ENCODE measurements at places on chromosomes 5 and 9. TPM values are rescaled to one million over a fixed set of nuclear protein-coding genes. Genes with fewer than 3 reads are reported as not detected.

GRCh38 chr9:134002796-134003195 lies 10.7 kb upstream of the VAV2 start:
- no peak overlapping the region for H3K4me3 ChIP-seq
- H3K36me3 ChIP-seq = no peaks in the 10 kb centered on the region
- peaks cover 37% of the 10 kb centered on the region for H3K27me3 ChIP-seq
- DNase-seq = no peak

- H3K27me3 ChIP-seq = peaks cover 2% of the 10 kb centered on the region
- H3K36me3 ChIP-seq = peaks cover 4% of the 10 kb centered on the region
- no peak overlapping the region for H3K27ac ChIP-seq
- DNase-seq = no peak
Measured at GRCh38 chr9:137547687-137548543, 2.3 kb downstream of the PNPLA7 start.

GRCh38 chr5:6574537-6575245 lies 58.2 kb downstream of the NSUN2 start:
- no peaks in the 10 kb centered on the region for H3K27me3 ChIP-seq
- no peak overlapping the region for H3K27ac ChIP-seq
- no peaks in the 10 kb centered on the region for H3K4me1 ChIP-seq
- H3K36me3 ChIP-seq = no peaks in the 10 kb centered on the region
- DNase-seq = no peak

DNA sequence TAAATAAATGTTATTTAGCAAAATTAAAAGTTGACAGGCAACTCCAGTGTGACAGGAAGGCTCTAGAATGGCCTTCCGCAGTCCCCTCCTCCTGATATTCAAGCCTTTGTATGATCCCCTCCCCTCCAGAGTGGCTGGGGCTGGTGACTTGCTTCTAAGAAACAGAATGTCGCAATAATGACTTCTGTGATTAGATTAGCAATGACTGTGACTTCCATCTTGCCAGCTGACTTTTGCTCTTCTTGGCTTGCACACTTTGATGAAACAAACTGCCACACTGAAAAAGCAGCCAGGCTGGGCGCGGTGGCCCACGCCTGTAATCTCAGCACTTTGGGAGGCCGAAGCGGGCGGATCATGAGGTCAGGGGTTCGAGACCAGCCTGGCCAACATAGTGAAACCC lies 106.5 kb upstream of the LARP1 start:
- peaks cover 15% of the 10 kb centered on the region for H3K4me1 ChIP-seq
- H3K27me3 ChIP-seq = peaks cover 2% of the 10 kb centered on the region
- H3K27ac ChIP-seq = no peak overlapping the region
- H3K36me3 ChIP-seq = no peaks in the 10 kb centered on the region

- no peak overlapping the region for H3K27ac ChIP-seq
- no peaks in the 10 kb centered on the region for H3K27me3 ChIP-seq
- no peaks in the 10 kb centered on the region for H3K4me1 ChIP-seq
- H3K4me3 ChIP-seq = no peak overlapping the region
Measured at GRCh38 chr5:103519550-103519949, 43.0 kb downstream of the NUDT12 start.

DNA sequence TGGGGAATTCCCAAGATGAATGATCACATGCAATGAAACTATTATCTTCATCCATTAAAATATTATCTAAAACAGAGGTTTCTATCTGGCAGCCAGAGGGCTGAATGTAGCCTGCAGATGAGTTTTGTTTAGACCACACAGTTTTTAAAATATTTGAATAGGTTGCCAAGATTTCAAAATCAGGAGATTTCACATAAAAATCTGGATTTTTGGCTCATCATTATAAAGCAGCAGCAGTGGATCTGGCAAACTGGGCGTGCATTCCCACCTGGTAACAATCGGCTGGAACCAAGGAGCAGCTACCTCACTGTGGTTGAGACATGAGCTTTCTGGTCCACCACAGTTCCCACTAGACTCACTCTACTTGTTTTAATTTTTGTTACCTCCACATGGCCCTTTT lies 155.1 kb downstream of the BNC2 start:
- H3K4me1 ChIP-seq = no peaks in the 10 kb centered on the region
- H3K27ac ChIP-seq = no peak overlapping the region
- no peaks in the 10 kb centered on the region for H3K36me3 ChIP-seq
- H3K27me3 ChIP-seq = no peaks in the 10 kb centered on the region
- H3K4me3 ChIP-seq = no peak overlapping the region

- DNase-seq = no peak
- H3K27me3 ChIP-seq = no peaks in the 10 kb centered on the region
- H3K4me1 ChIP-seq = peaks cover 6% of the 10 kb centered on the region
- no peak overlapping the region for H3K4me3 ChIP-seq
- H3K27ac ChIP-seq = no peak overlapping the region
Measured at GRCh38 chr5:36908544-36909260, 32.1 kb downstream of the NIPBL start.

DNA sequence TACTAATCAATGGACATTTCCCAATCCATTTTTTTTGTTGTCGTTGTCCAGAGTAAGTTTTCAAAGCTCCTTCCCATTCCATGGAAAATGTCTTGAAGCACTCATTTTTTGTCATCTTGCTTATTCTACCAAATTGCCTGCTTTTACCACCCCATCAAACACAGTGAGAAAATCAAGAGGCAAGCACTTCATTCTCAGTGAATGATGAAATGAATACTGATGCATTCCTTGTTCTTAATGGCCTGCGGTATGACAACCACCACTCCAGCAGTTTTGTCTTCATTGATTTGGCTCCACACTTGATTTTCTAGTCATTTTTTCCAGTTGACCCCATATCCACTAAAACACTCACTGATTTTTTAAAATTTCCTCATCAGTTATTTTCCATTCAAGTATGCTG lies 193.5 kb upstream of the ANKH start:
- H3K4me3 ChIP-seq = no peak overlapping the region
- no peak overlapping the region for H3K27ac ChIP-seq

- no peaks in the 10 kb centered on the region for H3K27me3 ChIP-seq
- H3K4me1 ChIP-seq = no peaks in the 10 kb centered on the region
- H3K27ac ChIP-seq = no peak overlapping the region
- H3K4me3 ChIP-seq = no peak overlapping the region
- H3K36me3 ChIP-seq = peaks cover 48% of the 10 kb centered on the region
Measured at GRCh38 chr9:34338665-34339385, 9.5 kb downstream of the NUDT2 start.

- no peak overlapping the region for H3K27ac ChIP-seq
- no peak for DNase-seq
- H3K27me3 ChIP-seq = no peaks in the 10 kb centered on the region
- H3K36me3 ChIP-seq = no peaks in the 10 kb centered on the region
- H3K4me3 ChIP-seq = no peak overlapping the region
Measured at GRCh38 chr5:94815313-94816039, 197.0 kb downstream of the SLF1 start.

DNA sequence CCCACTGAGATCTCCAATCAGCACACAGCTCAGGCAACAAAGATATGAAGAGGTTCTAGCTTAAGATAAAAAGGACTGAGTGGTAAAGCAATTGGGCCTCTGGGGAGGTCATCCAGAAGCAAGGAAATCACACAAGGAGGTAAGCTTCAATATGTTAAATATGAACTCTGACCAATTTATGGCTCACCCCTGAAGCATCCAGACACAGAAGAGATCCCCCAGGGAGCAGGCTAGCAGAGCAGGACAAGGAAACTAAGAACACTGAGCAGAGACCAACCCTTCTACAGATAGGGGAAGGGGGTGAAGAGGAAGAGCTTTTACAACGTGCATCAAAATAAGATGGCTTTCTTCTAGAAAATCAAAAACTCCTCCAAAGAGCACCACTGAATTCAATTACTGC lies 616.2 kb downstream of the DNAH5 start:
- no peaks in the 10 kb centered on the region for H3K36me3 ChIP-seq
- no peaks in the 10 kb centered on the region for H3K27me3 ChIP-seq
- H3K4me3 ChIP-seq = no peak overlapping the region
- no peak overlapping the region for H3K27ac ChIP-seq
- DNase-seq = no peak

DNA sequence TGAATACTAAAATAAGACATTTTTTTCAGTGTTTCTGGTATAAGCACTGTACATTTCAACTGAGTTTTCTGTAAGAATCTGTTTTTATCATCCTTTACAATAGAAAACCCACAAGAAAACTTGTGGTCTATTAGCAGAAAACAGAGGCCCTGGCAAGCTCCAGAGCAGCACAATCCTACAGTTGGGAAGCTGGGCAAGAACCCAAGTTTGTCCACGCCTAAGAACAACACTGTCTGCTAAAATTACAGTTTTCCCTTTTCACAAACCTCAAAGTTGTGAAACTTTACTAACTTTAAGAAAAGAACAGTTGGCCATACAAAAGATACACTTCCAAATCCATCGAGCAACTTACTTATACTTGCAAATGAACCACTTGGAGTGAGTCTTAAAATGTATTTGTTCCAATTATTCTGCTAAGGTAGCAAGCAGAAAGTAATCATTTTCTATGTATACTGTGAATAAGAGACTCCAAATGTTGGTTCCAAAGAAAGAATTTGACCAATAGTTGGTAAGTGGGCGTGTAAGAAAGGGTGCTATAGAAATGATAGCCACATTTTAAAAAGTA lies 982.0 kb upstream of the ARRDC3 start:
- H3K4me3 ChIP-seq = no peak overlapping the region
- no peak for DNase-seq
- no peaks in the 10 kb centered on the region for H3K36me3 ChIP-seq
- no peak overlapping the region for H3K27ac ChIP-seq
- no peaks in the 10 kb centered on the region for H3K27me3 ChIP-seq
- no peaks in the 10 kb centered on the region for H3K4me1 ChIP-seq

- H3K4me3 ChIP-seq = no peak overlapping the region
- DNase-seq = peak; percentile 32
- H3K27me3 ChIP-seq = no peaks in the 10 kb centered on the region
- no peak overlapping the region for H3K27ac ChIP-seq
Measured at GRCh38 chr5:127564002-127564769, 46.7 kb downstream of the PRRC1 start.

DNA sequence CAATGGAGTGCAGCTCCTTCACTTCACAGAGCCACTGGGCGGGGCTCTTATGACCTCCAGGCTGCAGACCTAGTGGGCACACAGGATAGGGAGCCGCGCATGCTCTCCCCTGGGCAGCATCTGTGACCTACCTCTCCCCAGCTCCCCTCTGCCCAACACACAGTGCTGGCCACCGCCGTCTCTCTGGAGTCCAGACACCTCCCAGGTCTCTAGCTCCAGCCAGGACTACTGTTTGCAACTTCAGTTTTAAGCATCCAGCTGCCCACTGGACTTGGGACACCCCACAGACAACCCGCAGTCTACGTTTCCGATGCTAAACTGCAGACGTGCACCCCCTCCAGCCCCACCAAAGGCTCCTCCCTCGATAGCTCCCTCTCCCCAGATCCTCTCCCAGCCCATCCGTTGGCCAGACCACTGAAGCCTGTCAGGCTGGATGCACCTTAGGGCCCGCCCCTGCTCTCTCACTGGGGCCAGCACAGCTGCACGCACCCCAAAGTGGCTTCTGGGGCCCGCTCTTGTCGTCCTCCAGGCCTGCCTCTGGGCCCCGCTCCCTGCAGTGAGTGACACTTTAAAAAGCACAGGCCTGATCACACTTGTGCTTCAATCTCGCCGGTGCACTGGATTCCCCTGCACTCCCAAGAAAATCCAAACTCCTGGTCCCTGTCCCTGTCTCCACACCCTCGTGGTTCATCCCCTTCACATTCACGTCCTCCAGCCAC lies 11.3 kb downstream of the FLT4 start:
- H3K27ac ChIP-seq = no peak overlapping the region
- H3K27me3 ChIP-seq = no peaks in the 10 kb centered on the region
- DNase-seq = no peak
- H3K4me3 ChIP-seq = no peak overlapping the region
- no peaks in the 10 kb centered on the region for H3K4me1 ChIP-seq
- H3K36me3 ChIP-seq = no peaks in the 10 kb centered on the region

- no peaks in the 10 kb centered on the region for H3K4me1 ChIP-seq
- H3K27ac ChIP-seq = no peak overlapping the region
- H3K36me3 ChIP-seq = no peaks in the 10 kb centered on the region
Measured at GRCh38 chr5:67363963-67364362, 167.4 kb upstream of the CD180 start.

DNA sequence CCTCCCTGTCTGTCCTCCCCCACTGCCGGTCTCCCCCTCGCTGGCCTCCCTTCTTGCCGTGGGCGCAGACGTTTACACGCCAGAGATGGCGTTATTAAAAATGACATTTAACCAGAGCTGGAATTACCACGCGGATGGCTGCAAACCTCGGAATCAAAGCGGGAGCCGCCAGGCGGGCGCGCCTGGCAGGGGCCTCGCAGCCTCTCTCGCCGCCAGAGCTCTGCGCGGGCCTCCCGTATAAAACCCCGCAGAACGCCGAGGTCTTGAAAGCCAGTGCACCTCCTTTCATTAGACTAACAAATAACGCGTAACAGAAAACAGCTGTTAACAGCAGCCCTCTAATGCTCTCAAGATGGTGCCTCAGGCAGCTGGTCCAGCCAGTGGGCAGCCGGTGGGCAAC lies 10.2 kb downstream of the PRRX2 start:
- H3K27me3 ChIP-seq = no peaks in the 10 kb centered on the region
- H3K4me3 ChIP-seq = no peak overlapping the region
- H3K36me3 ChIP-seq = no peaks in the 10 kb centered on the region
- H3K27ac ChIP-seq = no peak overlapping the region
- no peaks in the 10 kb centered on the region for H3K4me1 ChIP-seq

GRCh38 chr9:129027685-129028191 lies 393 bp downstream of the SH3GLB2 start:
- H3K36me3 ChIP-seq = peaks cover 2% of the 10 kb centered on the region
- H3K4me3 ChIP-seq = peak overlapping the region; percentile 54
- H3K27me3 ChIP-seq = no peaks in the 10 kb centered on the region
- peaks cover 20% of the 10 kb centered on the region for H3K4me1 ChIP-seq
- peak overlapping the region; percentile 20 for H3K27ac ChIP-seq

- H3K27me3 ChIP-seq = no peaks in the 10 kb centered on the region
- no peak overlapping the region for H3K4me3 ChIP-seq
- H3K4me1 ChIP-seq = no peaks in the 10 kb centered on the region
Measured at GRCh38 chr5:135869276-135869675, 26.4 kb downstream of the IL9 start.

GRCh38 chr9:121824651-121825030 lies 173.2 kb downstream of the DAB2IP start:
- H3K36me3 ChIP-seq = no peaks in the 10 kb centered on the region
- H3K4me1 ChIP-seq = no peaks in the 10 kb centered on the region
- no peak for DNase-seq
- peaks cover 3% of the 10 kb centered on the region for H3K27me3 ChIP-seq
- no peak overlapping the region for H3K27ac ChIP-seq
- no peak overlapping the region for H3K4me3 ChIP-seq

The LCP2 gene
- 394 TPM for total RNA-seq

The SLC25A48 gene
- total RNA-seq = not detected

The ATG10 gene
- total RNA-seq = 3.9 TPM

The CBY3 gene
- not detected for total RNA-seq

The PJA2 gene
- 63.6 TPM for total RNA-seq

The C5orf63 gene
- total RNA-seq = 7.4 TPM

The CCNH gene
- 72.9 TPM for total RNA-seq

The NSD1 gene
- 89.5 TPM for total RNA-seq

The ZCCHC10 gene
- total RNA-seq = 16.0 TPM

The ADGRD2 gene
- total RNA-seq = not detected

The HAPLN1 gene
- not detected for total RNA-seq

The CD74 gene
- 406 TPM for total RNA-seq
